ENCODE measurements at places on chromosomes 5 and 9.

- DNase-seq, result no peak
Observed at GRCh38 chr5:132788990-132789886, 12.2 kb upstream of the SEPTIN8 start.

DNA sequence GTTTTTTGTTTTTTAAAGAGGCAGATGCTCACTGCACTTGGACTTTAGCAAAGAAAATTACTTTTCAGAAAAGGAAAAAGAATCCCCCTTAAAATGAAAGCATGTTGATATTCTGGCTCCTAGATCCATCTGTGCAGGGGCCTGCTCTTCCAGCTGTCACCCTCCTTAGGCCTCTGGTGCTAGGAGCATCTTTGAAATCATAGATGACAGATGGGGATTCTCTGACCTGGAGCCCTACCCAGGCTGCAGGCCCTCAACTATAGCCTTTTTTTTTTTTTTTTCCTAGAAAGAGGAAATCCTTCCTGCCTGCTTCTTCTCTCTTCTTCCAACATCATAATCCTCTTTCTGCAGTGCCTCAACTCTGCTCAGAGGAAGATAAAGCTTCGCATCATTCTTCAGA lies 16.3 kb upstream of the DCP2 start:
- no peak for DNase-seq

- DNase-seq, result no peak
Observed at GRCh38 chr5:156444753-156445291, 117.9 kb downstream of the SGCD start.

- peak; percentile 59 for DNase-seq
Observed at GRCh38 chr9:87387351-87388011, 110.2 kb upstream of the DAPK1 start.

DNA sequence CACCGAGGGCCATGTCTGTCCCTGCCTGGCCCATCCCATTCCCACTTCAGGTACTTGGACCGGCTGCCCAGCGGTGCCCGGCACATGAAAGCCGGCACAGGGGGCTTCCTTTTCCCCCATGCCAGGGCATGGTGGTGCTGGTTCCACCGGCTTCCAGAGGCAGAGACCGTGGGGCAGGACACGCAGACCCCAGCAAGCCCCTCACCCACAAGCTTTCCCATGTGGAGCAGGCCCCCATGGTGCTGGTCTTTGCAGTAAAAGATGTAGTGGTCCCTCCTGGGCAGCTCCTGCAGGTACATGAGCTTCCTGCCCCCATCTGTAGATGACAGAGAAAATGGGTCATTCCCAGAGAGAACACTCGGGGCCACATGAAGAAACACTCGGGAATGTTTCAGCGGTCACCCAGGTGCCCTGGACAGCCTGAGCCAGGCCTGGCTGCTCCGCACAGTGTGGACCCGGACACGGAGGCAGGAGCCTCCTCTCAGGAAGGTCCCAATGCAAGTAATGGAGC lies 2.0 kb downstream of the OBP2B start:
- DNase-seq, result no peak

DNA sequence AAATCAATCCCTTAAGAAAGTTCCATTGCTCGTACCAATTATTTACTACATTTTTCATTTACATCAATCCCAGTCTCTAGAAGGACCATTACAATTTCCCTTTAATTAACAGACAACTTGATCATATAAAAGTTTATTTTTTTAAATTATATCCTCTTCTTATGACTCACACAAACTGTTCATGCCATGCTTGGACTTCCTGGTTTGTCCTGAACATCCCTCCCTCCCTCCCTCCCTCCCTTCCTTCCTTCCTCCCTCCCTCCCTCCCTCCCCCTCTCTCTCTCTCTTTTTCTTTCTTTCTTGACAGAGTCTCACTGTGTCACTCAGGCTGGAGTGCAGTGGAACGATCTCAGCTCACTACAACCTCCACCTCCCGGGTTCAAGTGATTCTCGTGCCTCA lies 11.6 kb upstream of the CLTB start:
- peak; percentile 52 for DNase-seq

GRCh38 chr5:112880219-112880964 lies 19.3 kb downstream of the SRP19 start:
- no peak for DNase-seq

GRCh38 chr5:150945947-150946346 lies 41.2 kb upstream of the ZNF300 start:
- no peak for DNase-seq

GRCh38 chr5:103445426-103446035 lies 117.1 kb downstream of the NUDT12 start:
- DNase-seq, result no peak

GRCh38 chr5:80672140-80672736 lies 17.5 kb upstream of the DHFR start:
- DNase-seq, result peak; percentile 82

- DNase-seq, result peak; percentile 34
Observed at GRCh38 chr5:43231977-43232376, 40.0 kb downstream of the NIM1K start.
